ENCODE measurements at places on chromosomes 6 and 20. TPM values are rescaled to one million over a fixed set of nuclear protein-coding genes. Genes with fewer than 3 reads are reported as not detected.

PI3 gene
- total RNA-seq: not detected

AK9 gene
- 2.8 TPM for total RNA-seq

BPI gene
- total RNA-seq: not detected

SIRPD gene
- 1.1 TPM for total RNA-seq

SNX21 gene
- 1.2 TPM for total RNA-seq

DNA sequence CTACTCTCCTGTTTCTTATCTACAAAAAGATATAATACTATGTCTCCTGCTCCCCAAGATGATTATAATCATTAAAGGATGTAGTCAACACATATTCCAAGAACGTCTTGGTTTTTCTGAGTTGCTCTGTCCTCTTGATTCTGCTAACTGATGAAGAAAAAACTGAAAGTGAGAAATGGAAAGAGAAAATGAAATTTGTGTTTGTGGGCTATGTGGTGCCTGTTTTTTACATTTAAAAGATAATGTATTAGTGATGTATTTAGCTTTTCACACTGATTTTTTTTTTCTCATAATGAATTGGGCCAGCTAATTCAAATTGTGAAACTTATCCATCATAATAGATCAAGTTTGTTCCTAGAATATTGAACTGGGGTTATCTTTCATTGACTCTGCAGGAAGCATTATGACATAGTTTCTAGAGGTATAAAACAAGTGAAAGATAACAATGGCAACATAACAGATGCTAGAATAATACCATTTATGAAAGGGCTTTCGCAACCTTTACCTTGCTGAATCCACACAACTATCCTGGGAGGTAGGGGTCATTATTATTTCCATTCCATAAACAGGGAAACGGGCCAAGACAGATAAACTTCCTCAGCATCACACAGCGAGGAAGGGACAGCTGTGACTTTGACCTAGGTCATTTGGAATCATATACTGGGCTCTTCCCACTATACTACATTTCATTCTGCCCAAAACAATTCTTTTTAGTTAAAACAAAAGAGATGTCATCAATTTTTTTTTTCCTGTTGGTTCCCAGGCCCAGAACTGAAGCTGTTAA lies 336.7 kb downstream of the GJA1 start:
- H3K36me3 ChIP-seq: no peaks in the 10 kb centered on the region
- H3K27me3 ChIP-seq: no peaks in the 10 kb centered on the region
- H3K4me1 ChIP-seq: no peaks in the 10 kb centered on the region
- no peak overlapping the region for H3K4me3 ChIP-seq
- no peak for DNase-seq

DNA sequence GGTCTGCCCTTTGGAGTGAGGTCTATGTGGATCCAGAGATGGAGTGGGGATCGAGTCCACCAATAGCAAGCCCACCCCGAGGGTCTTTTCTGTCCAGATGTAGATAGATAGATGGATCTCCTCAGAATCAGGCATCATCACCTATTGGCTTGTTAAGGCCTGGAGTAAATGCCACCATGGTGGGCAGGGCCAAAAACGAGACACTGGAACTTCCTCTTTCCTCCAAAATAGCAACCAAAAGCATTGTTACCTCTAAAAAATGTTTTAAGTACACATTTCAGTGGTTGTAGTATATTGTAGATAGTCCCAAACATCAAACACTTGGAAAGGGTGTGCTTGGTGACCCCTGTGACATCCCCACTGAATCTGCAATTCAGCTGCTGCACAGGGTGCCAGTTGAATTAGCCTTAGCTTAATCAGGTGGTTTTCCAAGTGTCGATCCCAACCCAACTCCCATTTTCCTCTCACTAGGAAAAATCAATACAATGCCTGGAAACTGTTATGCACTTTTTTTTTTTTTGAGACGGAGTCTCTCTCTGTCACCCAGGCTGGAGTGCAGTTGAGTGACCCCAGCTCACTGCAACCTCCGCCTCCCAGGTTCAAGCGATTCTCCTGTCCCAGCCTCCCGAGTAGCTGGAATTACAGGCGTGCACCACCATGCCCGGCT lies 35.0 kb upstream of the NELFCD start:
- no peaks in the 10 kb centered on the region for H3K27me3 ChIP-seq
- no peaks in the 10 kb centered on the region for H3K36me3 ChIP-seq
- no peak overlapping the region for H3K27ac ChIP-seq
- H3K4me1 ChIP-seq: peaks cover 4% of the 10 kb centered on the region
- H3K4me3 ChIP-seq: no peak overlapping the region

DNA sequence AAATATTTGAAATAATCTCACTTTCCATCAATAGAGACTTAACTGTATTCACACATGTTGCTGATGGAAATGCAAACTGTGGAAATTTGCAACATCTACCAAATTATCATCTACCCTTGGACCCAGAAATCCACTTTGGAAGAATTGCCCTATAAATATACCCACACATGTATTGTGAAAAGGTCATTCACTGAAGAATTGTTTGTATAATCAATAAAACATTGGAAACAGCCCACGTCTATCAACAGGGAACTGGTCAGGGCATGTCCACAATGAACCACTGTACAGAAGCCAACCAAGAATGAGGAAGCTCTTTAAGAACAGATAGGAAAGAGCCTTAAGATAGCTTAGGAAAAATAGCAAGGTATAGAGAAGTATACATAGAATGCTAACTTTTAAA lies 36.2 kb downstream of the PXDC1 start:
- no peak overlapping the region for H3K4me3 ChIP-seq
- DNase-seq: no peak
- H3K27ac ChIP-seq: no peak overlapping the region
- no peaks in the 10 kb centered on the region for H3K36me3 ChIP-seq

- no peaks in the 10 kb centered on the region for H3K4me1 ChIP-seq
- no peaks in the 10 kb centered on the region for H3K36me3 ChIP-seq
- no peak overlapping the region for H3K27ac ChIP-seq
- DNase-seq: no peak
Measured at GRCh38 chr6:165704045-165704748, 41.2 kb upstream of the PDE10A start.

DNA sequence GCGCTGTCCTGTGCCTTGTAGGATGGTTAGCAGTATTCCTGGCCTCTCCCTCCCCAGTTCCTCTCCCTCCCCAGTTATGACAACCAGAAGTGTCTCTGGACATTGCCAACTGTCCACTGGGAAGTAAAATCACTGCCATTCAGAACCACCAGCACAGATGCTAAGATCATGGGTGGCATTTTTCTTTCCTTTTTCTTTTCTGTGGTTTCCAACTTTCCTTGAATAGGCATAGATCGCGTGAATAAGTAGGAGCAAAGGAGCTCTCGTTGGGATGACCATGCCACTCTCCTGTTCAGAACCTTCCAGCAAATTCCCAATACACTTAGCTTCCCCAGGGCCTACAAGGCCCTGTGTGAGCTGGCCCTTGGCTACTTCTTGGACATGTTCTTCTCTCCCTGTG lies 59.0 kb downstream of the EYA2 start:
- H3K4me3 ChIP-seq: no peak overlapping the region
- DNase-seq: no peak
- H3K36me3 ChIP-seq: no peaks in the 10 kb centered on the region
- H3K27me3 ChIP-seq: no peaks in the 10 kb centered on the region
- no peak overlapping the region for H3K27ac ChIP-seq

DNA sequence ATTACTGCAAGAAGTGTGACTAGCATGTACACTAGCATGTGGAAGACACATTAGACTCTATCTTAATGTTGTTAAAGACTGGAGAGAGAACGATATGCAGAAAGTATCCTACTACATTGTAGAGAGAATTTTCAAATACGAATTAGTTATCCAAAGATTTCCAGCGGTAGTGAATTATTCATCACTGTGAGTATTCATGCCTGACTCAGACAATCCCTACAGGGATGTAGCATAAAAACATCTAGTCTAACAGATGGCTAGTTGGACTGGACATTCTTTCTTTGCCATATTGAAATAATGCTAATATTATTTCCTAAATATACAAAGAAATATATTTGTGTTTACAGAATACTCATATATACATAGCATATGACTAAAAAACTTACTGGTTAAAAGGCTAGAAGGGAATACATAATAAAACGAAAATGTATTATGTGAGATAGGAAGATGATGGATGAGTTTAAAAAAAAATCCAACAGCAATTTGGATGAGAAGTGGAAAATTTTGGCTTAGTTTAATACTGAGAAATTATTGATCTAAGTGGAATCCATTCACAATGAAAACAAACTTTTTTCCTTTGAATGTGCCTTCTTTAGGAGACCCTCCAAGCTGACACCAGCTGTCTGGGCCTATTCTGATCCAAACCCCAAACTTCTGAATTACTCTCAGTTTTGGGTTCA lies 580.7 kb downstream of the RFPL4B start:
- DNase-seq: no peak
- H3K27me3 ChIP-seq: no peaks in the 10 kb centered on the region
- no peak overlapping the region for H3K4me3 ChIP-seq

GRCh38 chr20:61299104-61299503 lies 47.0 kb downstream of the CDH4 start:
- no peak overlapping the region for H3K27ac ChIP-seq
- H3K4me1 ChIP-seq: no peaks in the 10 kb centered on the region
- no peaks in the 10 kb centered on the region for H3K27me3 ChIP-seq
- DNase-seq: no peak
- H3K36me3 ChIP-seq: no peaks in the 10 kb centered on the region

GRCh38 chr6:145028144-145028818 lies 707.0 kb downstream of the EPM2A start:
- H3K27me3 ChIP-seq: no peaks in the 10 kb centered on the region
- no peak overlapping the region for H3K27ac ChIP-seq
- H3K36me3 ChIP-seq: no peaks in the 10 kb centered on the region
- no peak overlapping the region for H3K4me3 ChIP-seq
- H3K4me1 ChIP-seq: no peaks in the 10 kb centered on the region

- no peaks in the 10 kb centered on the region for H3K36me3 ChIP-seq
- H3K27me3 ChIP-seq: no peaks in the 10 kb centered on the region
- H3K4me1 ChIP-seq: no peaks in the 10 kb centered on the region
- no peak overlapping the region for H3K4me3 ChIP-seq
- no peak overlapping the region for H3K27ac ChIP-seq
- no peak for DNase-seq
Measured at GRCh38 chr6:12423832-12424231, 133.7 kb downstream of the EDN1 start.

DNA sequence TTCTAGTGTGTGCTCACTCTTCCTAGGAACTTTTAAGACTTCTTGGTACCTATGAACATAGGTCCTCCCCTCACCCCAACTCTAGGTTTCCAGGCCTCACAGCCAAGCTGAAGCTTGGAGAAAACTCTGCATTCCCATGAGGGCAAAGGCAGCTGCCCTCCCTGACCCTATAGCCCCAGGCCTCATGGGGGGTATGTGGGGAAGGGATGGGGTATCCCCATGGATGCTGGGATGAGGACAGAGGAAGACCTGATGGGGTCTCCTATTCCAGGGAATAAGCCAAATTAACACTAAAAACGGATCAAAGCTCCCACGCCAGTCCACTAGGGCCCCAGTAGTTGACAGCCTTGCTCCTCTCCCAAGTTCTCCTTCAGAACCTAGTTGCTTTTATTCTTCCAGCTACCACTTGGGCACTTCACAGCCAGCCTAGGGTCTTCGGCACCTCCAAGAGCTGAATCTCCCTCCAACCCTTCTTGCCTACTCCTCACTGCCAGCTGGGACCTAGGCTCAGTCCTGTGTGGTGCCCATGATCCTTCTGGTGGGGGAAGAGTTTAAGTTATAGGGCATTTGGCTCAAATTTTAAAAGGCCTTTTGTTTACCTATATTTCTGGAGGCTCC lies 7.8 kb downstream of the TP53INP2 start:
- peaks cover 23% of the 10 kb centered on the region for H3K4me1 ChIP-seq
- no peaks in the 10 kb centered on the region for H3K36me3 ChIP-seq
- H3K27ac ChIP-seq: peak overlapping the region; percentile 5
- no peaks in the 10 kb centered on the region for H3K27me3 ChIP-seq

DNA sequence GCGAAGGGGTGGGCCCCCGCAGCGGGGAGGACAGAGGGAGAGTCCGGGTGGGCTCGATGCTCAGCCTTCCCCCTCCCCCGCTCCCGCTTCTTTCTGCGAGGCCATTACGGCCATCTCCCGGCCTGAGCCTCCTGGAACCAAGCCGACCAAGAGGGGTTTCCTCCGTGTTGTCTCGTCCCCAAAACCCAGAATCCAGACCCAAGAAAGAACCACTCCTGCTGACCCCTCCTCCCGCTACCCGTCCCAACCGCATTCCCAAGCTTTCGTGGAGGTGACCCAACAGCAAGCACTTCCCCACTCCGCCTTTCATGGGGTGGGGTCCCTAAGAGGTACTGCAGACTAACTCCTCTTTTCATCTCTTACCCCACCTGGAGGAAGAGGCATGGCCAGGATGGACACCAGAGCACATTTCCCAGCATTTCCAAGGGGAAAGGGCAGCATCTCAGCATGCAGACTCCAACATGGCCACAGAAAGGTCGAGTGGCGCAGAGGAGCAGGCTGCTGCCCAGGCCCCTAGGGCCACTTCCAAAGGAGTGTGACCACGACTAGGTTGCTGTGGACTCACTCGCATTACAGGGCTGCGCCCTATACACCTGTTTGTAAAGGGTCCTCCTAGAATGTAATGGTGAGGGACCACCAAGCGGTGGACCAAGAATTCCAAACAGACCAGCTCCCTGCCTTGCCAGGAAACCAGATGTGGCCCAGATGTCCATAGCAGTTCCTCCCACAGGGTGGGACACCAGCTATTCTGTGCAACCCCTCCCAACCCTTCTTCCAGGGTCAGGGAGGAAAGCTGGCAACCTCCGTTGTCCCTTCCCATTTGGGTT lies 53.4 kb downstream of the MRPL14 start:
- peak overlapping the region; percentile 85 for H3K27ac ChIP-seq
- peak overlapping the region; percentile 92 for H3K4me3 ChIP-seq
- peaks cover 46% of the 10 kb centered on the region for H3K4me1 ChIP-seq
- no peak for DNase-seq

DNA sequence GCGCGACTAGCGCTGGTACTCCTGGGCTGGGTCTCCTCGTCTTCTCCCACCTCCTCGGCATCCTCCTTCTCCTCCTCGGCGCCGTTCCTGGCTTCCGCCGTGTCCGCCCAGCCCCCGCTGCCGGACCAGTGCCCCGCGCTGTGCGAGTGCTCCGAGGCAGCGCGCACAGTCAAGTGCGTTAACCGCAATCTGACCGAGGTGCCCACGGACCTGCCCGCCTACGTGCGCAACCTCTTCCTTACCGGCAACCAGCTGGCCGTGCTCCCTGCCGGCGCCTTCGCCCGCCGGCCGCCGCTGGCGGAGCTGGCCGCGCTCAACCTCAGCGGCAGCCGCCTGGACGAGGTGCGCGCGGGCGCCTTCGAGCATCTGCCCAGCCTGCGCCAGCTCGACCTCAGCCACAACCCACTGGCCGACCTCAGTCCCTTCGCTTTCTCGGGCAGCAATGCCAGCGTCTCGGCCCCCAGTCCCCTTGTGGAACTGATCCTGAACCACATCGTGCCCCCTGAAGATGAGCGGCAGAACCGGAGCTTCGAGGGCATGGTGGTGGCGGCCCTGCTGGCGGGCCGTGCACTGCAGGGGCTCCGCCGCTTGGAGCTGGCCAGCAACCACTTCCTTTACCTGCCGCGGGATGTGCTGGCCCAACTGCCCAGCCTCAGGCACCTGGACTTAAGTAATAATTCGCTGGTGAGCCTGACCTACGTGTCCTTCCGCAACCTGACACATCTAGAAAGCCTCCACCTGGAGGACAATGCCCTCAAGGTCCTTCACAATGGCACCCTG lies 1.6 kb downstream of the TPBG start:
- H3K4me1 ChIP-seq: no peaks in the 10 kb centered on the region
- H3K4me3 ChIP-seq: peak overlapping the region; percentile 77
- H3K27ac ChIP-seq: no peak overlapping the region
- H3K27me3 ChIP-seq: peaks cover 5% of the 10 kb centered on the region

GRCh38 chr6:142545147-142545546 lies 243.3 kb downstream of the ADGRG6 start:
- no peak overlapping the region for H3K27ac ChIP-seq
- H3K4me1 ChIP-seq: no peaks in the 10 kb centered on the region
- no peak for DNase-seq
- no peaks in the 10 kb centered on the region for H3K27me3 ChIP-seq
- H3K36me3 ChIP-seq: no peaks in the 10 kb centered on the region
- no peak overlapping the region for H3K4me3 ChIP-seq
